ENCODE measurements at places on chromosomes 6 and 20.

DNA sequence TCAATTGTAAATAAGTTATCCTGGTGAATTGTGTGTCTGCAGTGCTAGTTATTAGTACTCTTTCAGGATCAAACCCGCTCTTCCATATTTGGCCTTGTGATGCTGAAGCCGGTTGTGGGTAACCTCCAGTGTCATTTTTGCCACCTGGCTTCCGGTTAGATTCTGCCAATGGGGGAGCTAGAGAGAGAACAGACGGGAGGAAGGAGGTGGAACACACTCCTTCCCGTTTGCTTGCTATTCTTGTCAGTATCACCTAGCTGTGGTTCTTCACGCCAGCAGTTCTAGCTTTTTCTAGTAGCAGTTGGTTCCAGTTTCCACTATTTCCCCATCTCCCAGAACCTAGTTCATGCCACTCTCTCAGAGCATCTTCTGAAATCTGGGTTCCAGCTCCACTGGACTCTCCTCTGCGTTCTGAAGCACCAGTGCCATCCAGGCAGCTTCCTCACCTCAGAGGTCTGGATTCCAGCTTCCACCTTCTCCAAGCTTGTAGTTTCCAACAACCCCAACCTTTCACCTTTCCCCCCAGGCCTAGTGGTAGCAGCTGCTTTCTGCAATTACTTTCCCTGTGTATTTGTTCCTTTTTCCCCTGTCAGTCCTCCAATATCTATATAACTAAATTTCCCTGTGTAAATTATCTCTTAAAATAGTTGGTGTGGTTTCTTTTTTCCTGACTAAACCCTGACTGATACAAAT is 46.9 kb upstream of the LOC128125822 start:
- DNase-seq: no peak

- DNase-seq: no peak
Observed at GRCh38 chr6:89027756-89028155, 52.8 kb upstream of the PNRC1 start.

DNA sequence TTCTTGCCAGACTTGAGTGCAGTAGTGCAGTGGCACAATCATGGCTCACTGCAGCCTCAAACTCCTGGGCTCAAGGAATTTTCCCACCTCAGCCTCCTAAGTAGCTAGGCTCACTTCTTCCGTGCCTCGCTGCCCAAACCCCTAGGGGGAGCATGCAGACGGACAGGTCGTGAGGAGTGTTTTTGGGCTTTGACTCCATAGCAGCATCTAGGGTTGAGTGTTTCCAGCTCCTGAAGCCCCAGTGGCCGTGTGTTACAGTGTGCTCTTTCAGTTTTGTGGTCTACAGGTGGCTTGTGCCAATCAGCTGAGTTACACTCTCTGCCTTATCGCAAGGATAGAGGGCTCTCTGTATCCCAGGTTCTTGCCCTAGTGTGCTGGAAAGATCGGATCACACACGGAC is 33.4 kb downstream of the NCOA3 start:
- DNase-seq: no peak

GRCh38 chr6:149260214-149260874 is 57.2 kb upstream of the TAB2 start:
- DNase-seq: no peak

GRCh38 chr6:132070356-132070755 is 119.2 kb upstream of the CCN2 start:
- DNase-seq: no peak

GRCh38 chr6:53752856-53753255 is 41.9 kb upstream of the LRRC1 start:
- DNase-seq: no peak

- no peak for DNase-seq
Observed at GRCh38 chr6:109050012-109050411, 44.6 kb downstream of the SESN1 start.

GRCh38 chr20:8652396-8652795 is 416.5 kb upstream of the PLCB4 start:
- no peak for DNase-seq

GRCh38 chr6:107545763-107546162 is 55.8 kb downstream of the SOBP start:
- no peak for DNase-seq

- DNase-seq: no peak
Observed at GRCh38 chr6:116060572-116061283, at the start of gene FRK. Gene FRK, minus strand, starts transcription at chr6:116060891. Its CDS starts 580 bp downstream, at chr6:116060311.

GRCh38 chr6:146301764-146302163 is 241.9 kb upstream of the RAB32 start:
- DNase-seq: no peak
